ENCODE measurements at places on chromosomes 7 and 10. TPM values are rescaled to one million over a fixed set of nuclear protein-coding genes. Genes with fewer than 3 reads are reported as not detected.

DNA sequence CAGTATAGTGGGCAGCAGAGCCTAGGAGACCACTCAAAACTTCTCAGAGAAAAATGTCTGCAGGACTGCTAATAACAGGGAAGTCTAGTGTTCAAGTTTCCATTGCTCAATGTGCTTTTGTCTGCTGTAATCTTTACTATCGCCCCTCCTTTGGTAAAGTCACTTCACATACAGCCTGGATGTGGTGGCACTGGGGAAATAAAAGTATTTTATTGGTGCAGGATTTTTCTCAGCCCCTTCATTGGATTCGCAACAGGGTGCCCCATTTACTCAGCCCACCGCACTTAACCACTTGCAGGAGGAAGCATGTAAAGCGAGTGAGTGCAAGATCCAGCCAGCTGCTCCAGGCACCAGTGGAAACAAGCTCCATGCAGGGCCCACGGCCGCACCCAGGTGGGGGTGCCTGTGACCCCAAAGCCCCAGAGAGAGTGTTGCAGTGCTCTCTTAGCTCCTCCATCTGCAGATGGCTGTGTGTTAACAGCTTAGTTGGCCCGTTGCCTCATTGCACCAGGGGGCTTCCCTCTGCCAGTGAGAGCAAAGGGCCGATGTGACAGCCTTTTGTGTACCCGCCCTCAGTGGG is 163.5 kb upstream of the TMEM72 start:
- DNase-seq: no peak

Gene ATG9B
- 11.1 TPM for total RNA-seq

Gene TMEM229A
- not detected for total RNA-seq

DNA sequence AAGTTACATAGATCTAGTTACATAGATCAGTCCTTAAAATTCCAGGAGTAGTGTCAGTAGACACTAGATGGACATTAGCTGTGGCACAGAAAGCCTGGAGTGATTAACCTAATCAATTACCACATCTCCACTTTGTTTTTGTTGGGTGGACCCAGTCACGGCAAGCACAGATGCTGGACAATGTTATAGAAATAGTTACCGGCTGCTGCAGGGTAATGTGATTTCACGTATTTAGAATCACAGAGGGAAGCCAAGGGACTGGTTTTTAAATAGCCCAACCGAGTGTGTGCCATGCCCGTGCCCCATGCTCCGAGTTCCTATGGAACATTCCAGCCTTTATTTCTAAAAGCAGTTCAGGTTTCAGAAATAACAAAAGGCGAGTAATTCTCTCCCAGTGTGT is 2.8 kb downstream of the LGI1 start:
- DNase-seq: no peak

- DNase-seq: peak; percentile 48
Measured at GRCh38 chr10:114631666-114632417, 26.2 kb downstream of the ABLIM1 start.
